ENCODE measurements at places on chromosomes 16 and 17.

GRCh38 chr17:279776-280175 is 72.8 kb downstream of the RPH3AL start:
- DNase-seq: no peak

DNA sequence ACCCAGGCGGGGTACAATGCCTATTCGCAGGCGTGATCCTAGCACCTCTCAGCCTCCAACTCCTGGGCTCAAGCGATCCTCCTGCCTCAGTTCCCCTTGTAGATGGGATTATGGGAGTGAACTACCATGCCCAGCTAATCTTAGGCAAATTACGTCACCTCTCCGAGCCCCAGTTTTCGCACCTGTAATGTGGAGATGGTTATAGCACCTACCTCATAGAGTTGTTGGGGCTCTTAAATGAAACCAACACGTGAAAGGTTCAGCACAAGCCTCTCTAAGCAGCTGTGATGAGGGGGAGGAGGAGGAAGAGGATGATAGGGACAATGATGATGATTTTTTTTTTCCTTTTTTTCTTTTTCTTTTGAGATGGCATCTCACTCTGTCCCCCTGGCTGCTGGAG is 59.9 kb downstream of the ABR start:
- DNase-seq: no peak

- no peak for DNase-seq
Measured at GRCh38 chr16:10770907-10771306, 27.3 kb downstream of the NUBP1 start.

GRCh38 chr16:81437865-81438264 is 6.7 kb upstream of the CMIP start:
- DNase-seq: no peak

- no peak for DNase-seq
Measured at GRCh38 chr17:33858682-33859081, 396.4 kb upstream of the CCL2 start.

DNA sequence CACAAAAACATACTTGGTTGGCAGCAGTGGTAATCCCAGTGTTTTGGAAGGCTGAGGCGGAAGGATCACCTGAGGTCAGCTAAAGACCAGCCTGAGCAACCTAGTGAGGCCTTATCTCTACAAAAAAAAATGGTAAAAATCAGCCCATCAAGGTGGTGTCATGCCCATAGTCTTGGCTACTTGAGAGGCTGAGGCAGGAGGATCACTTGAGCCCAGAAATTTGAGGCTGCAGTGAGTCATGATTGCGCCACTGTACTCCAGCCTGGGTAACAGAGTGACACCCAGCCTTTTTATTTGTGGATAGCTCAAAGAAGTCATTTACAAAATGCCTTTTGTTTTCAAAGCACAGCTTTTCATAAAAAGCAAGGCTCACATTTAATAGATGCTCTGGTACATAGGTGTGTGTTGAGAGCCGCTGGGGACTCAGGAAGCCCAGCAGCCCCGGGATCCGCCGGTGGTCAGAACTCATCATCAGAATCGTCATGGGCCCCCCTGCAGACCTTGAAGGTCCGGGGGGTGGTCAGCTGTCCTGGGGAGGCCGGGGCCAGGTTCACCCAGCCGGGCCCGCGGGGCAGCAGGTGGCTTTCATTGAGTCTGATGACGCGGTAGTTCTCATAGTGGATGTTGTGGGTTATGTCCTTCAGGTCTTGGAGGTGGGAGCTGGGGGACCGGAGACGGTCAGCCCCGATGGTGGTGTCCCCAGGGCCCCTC is 10.5 kb upstream of the ZNF500 start:
- DNase-seq: no peak

DNA sequence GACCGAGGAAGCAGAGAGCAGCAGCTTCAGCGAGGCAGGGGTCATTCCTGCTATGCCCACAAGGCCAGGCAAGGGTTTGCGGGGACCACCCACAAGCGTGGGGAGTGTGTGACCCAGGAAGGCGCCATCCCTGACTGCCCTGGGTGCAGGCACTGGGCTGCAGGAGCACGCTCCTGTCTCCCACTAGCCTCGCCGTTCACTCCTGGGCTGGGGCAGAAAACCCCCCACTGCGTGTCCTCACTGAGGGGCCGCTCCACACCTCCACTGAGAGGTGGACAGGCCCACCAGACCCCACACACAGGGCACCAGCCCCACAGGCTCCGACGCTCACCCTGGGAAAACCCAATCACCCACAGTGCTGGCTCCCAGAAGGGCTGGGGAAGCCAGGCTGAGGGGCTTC is 56.1 kb downstream of the KLHDC4 start:
- DNase-seq: no peak

DNA sequence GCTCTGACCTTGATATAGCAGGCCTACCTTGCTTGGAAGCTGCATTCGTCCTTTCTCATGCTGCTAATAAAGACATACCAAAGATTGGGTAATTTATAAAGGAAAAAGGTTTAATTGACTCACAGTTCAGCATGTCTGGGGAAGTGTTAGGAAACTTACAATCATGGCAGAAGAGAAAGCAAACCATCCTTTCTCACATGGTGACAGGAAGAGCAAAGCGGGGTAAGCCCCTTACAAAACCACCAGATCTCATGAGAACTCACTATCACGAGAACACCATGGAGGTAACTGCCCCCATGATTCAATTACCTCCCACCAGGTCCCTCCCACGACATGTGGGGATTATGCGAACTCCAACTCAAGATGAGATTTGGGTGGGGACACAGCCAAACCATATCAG is 6.0 kb upstream of the MAPT start:
- DNase-seq: no peak

DNA sequence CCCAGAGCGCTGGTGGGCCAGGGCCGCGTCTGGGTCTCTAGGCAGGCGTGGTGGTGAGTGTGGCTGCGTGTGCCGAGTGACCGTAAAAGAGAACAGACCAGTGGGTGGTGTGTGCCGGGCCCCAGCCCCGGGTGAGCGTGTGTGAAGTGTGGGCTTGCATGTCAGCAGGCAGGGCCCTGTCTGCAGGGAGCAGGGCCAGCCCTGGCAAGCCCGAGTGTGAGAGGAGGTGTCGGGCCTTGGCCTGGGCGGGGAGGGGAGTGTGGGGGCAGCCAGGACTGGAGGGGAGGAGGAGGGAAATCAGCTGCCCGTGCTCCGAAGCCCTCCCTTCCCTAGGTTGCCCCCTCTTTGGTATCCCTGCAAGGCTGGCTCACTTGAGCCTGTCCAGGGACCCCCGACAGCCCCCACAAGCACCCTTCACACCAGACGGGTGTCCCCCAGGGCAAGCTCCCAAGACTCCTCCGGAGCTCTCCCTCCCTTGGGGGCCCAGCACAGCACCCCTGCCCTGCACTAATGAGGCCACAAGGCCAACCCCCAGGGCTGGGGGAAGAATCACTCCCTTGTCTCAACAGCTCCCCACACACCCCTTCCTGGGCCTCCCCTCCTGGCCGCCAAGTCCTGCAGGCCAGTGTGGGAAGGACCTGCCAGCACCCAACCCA is 1.9 kb downstream of the USH1G start:
- DNase-seq: no peak

- DNase-seq: no peak
Measured at GRCh38 chr17:15444805-15445204, 22.6 kb downstream of the CDRT4 start.

GRCh38 chr17:40115101-40115436 is 6.7 kb upstream of the MSL1 start:
- DNase-seq: no peak

DNA sequence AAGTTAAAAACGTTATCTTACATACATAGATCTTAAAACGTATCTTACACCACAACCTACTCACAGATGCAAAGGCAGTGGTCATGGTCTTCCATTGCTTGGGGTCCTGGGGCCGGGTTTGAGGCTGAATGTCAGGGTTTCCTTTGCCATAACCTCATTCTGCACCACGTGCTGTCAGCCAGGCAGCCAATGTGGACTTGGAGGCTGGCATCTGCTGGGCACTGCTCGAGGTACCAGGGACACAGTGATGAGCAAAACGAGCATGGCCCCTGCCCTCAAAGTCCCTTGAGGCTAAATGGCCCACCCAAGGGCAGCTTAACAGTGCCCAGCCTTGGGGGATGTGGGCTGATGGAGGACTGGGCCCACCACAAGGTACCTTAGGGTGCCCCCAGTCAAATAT is 35.8 kb upstream of the RGS9 start:
- no peak for DNase-seq

- no peak for DNase-seq
Measured at GRCh38 chr17:72446118-72446517, 325.3 kb downstream of the SOX9 start.

GRCh38 chr16:71504901-71505300 is 15.8 kb upstream of the ZNF19 start:
- DNase-seq: no peak

- DNase-seq: no peak
Measured at GRCh38 chr16:59400830-59401229, 666.7 kb upstream of the GOT2 start.

- DNase-seq: no peak
Measured at GRCh38 chr17:77178563-77178962, 37.8 kb downstream of the SEC14L1 start.

GRCh38 chr16:69833357-69834282 is 71.5 kb downstream of the WWP2 start:
- DNase-seq: no peak

DNA sequence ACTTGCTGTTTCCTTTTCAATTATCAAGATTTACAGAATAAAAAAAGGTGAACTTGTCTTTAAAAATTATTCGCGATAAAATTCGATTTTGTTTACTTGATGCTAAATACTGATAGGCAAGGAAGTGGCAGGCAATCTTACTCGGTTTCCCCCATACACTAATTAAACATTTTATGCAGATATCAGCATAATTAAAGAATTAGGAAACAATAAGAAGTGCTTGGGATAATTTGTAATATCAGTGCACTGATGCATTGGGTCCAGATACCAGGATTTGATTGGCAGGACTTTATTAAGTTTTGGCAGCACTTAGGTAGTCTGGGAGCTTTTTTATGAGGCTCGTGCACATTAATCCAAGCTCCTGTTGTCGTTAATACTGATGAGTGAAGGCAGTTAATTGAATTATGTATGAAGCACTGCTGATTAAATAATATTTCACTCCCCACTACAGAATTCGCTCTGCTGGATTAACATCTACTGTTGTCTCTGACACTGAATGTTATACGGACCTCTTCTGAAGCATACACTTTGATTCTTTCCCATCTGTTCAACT is 165.6 kb downstream of the CA10 start:
- no peak for DNase-seq

GRCh38 chr17:66734186-66734943 is 100.6 kb upstream of the CACNG5 start:
- no peak for DNase-seq

GRCh38 chr16:69936751-69937211 is 14.4 kb upstream of the CLEC18A start:
- DNase-seq: no peak

GRCh38 chr16:77246150-77246549 is 46.9 kb downstream of the SYCE1L start:
- no peak for DNase-seq

DNA sequence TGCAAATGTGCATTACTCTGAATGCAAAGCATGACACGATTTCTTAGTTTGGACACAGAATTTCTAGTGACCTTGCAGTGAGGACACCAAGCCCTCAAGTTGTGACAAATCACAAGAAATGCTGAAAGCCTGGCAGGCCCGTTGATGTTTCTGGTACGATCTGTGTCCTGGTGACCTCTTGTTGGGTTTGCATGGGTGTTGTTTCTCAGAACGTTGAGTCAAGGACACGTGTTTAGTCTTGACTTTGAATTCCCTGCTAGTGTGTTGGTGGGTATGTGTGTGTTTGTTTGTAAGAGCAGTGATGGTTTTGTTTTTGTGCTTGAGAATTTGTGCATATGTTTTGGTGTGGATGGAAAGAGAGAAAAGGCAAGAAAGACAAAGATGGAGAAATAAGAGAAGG is 37.8 kb upstream of the MAF start:
- no peak for DNase-seq

DNA sequence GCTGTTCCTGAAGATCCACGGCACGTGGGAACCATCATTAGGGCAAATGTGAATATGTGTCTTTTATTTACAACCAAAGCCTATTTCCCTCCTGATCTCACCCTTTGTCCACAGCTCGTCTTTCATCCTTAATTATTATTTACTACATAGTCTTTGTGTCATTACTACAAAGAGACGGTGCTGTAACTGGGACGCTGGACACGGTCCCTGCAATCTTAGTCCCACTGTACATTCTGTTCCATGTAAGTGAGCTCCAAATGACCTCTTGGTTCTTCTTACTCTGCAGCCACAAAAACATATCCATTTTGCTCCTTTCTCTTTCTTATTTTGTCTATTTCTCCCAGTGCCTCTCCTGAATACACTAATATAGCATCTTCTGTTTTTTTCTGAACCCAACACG is 12.7 kb upstream of the KRT23 start:
- no peak for DNase-seq

DNA sequence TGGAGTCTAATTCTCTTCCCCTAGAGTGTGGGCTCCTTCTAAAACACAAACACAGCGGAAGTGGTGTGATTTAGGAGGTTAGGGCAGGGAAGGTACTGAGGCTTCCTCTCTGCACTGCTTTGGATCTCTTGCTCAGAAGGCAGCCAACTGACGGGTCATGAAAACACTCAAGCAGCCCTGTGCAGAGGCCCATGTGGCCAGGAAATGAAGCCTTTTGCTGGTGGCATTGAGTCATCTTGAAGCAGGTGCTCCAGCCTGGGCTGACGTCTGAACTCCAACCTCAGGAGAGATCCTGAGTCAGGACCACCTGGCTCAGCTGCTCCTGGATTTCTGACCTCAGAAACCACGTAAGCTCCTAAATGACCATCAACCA is 72.9 kb downstream of the MRM1 start:
- no peak for DNase-seq

- no peak for DNase-seq
Measured at GRCh38 chr16:52318302-52319009, 228.5 kb downstream of the TOX3 start.

DNA sequence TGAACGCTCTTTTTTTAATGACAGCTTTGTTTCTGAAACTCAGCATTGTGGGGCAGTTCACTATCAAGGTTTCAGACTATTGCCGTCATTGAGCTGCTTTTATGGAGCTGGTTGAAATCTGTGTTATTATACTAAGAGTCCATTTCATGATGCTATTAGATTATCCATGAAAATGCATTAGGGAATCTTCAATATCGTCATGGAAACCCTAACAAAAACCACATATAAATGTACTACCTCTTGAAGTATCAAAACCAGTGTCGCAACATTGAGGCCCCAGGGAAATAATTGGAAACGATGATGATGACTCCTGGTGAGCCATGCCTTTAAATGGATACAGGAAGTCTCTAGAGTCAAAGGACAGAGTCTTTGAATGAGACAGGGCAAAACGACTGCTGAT is 231.6 kb upstream of the CPHXL start:
- no peak for DNase-seq

GRCh38 chr17:7479213-7480088 is at the start of gene ZBTB4:
ZBTB4 (minus strand) TSS chr17:7479631; CDS start chr17:7466801, 12,830 bp downstream.
- DNase-seq: peak; percentile 37

- DNase-seq: no peak
Measured at GRCh38 chr16:23920899-23921298, 85.1 kb downstream of the PRKCB start.

GRCh38 chr16:52863000-52863399 is 189.7 kb downstream of the CHD9NB start:
- DNase-seq: no peak

GRCh38 chr17:44213403-44214229 is 5.9 kb downstream of the UBTF start:
- no peak for DNase-seq

All from stimulated activated CD4-positive, alpha-beta T cell treated with anti-CD3 and anti-CD28 coated beads, Interleukin-1b, Interleukin-23, amount 100 ng/mL, for 1 hour (primary cell).